Osteocyte (in vitro differentiated cells): ENCODE measurements at places on chromosomes 6 and 20. TPM values are rescaled to one million over a fixed set of nuclear protein-coding genes. Genes with fewer than 3 reads are reported as not detected.
A peak's percentile ranks its signal among the peaks of the same experiment; 100 is the strongest.

Gene CDH26
- total RNA-seq, result 0.16 and 0.46 TPM in 2 replicates

DNA sequence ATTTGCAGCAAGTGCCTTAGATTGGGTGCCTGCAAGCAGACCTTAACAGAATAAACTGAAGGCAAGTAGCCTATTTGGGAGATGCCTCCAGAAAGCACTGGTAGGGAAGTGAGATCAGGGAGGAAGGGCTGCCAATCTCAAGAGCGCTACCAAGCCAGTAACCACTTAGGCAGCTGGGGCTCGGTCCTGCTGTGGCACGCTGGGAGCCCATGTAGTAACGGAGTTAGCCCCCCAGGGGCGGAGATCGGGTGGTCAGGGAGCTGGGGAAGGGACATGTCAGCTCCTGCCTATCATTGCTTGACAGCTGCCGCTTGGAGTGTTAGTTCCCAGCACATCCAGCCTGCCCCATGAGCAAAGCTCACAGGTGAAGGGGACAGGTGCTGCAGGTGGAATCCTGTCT lies 127.0 kb downstream of the CEBPB start:
- H3K4me3 ChIP-seq, result no peak overlapping the region
- peaks cover 39% of the 10 kb centered on the region for H3K4me1 ChIP-seq
- no peak overlapping the region for H3K27ac ChIP-seq

- no peaks in the 10 kb centered on the region for H3K27me3 ChIP-seq
- DNase-seq, result no peak
- H3K4me1 ChIP-seq, result no peaks in the 10 kb centered on the region
- no peaks in the 10 kb centered on the region for H3K36me3 ChIP-seq
Measured at GRCh38 chr6:11337306-11337705, 104.8 kb upstream of the NEDD9 start.

- H3K36me3 ChIP-seq, result peaks cover 40% of the 10 kb centered on the region
- H3K4me1 ChIP-seq, result no peaks in the 10 kb centered on the region
- H3K27me3 ChIP-seq, result no peaks in the 10 kb centered on the region
- DNase-seq, result no peak
- H3K27ac ChIP-seq, result no peak overlapping the region
- H3K4me3 ChIP-seq, result no peak overlapping the region
Measured at GRCh38 chr6:7899101-7899888, 11.3 kb downstream of the TXNDC5 start.

DNA sequence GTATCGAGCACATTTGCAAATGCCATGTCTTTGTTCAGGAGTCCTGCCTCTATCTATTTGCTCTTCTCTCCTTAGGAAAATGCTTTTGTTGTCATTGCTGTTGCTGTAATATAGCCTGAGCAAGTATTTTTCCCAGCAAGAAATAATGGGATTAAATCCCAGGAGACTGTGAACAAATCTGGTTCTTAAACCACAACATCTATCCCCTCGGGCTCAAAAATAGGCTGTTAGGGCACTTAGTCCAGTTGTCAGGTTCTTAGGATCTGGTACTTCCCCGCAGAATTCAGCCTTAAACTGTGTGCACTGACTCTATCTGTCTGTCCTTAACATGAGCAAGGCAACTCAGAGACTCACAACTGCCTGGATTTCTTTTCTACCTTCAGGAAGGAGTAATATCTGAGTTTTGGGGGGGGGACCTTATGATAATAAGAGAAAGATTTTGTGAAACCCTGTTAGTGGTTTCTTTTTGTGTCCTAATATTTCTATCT lies 437.5 kb downstream of the HTR1B start:
- no peak overlapping the region for H3K4me3 ChIP-seq
- peaks cover 33% of the 10 kb centered on the region for H3K4me1 ChIP-seq
- H3K36me3 ChIP-seq, result no peaks in the 10 kb centered on the region
- DNase-seq, result no peak
- peak overlapping the region; percentile 27 for H3K27ac ChIP-seq

- peaks cover 38% of the 10 kb centered on the region for H3K27me3 ChIP-seq
- DNase-seq, result no peak
- no peaks in the 10 kb centered on the region for H3K36me3 ChIP-seq
- no peaks in the 10 kb centered on the region for H3K4me1 ChIP-seq
Measured at GRCh38 chr6:70879496-70879895, 77.4 kb downstream of the B3GAT2 start.

GRCh38 chr20:15333170-15333569 lies 995.8 kb upstream of the FLRT3 start:
- DNase-seq, result no peak
- H3K4me1 ChIP-seq, result no peaks in the 10 kb centered on the region
- no peak overlapping the region for H3K4me3 ChIP-seq
- no peaks in the 10 kb centered on the region for H3K36me3 ChIP-seq
- H3K27ac ChIP-seq, result no peak overlapping the region

- no peak overlapping the region for H3K27ac ChIP-seq
- H3K4me1 ChIP-seq, result peaks cover 7% of the 10 kb centered on the region
- DNase-seq, result no peak
- no peaks in the 10 kb centered on the region for H3K27me3 ChIP-seq
Measured at GRCh38 chr6:7195339-7196018, 87.7 kb downstream of the RREB1 start.

DNA sequence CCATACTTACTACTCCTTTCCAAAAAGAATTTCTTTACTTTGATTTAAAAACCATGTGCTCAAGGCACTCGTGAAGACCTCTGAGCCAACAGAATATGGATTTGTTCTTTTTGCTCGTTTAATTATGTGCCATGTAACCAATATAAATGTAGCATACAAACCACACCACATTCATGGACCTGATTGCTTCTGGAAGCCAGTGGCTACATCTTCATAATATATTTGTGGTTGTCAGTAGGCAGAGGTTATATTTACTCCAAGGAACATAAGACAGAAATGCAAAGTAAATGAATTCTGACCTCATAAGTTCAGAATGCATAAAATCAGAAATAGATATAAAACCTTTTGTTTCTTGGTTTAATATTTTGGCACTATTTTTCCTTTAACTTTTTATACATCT lies 373.0 kb downstream of the HDGFL1 start:
- H3K4me3 ChIP-seq, result no peak overlapping the region
- H3K36me3 ChIP-seq, result no peaks in the 10 kb centered on the region
- no peaks in the 10 kb centered on the region for H3K27me3 ChIP-seq
- DNase-seq, result no peak
- peaks cover 17% of the 10 kb centered on the region for H3K4me1 ChIP-seq
- no peak overlapping the region for H3K27ac ChIP-seq
